ENCODE measurements at places on chromosomes 1 and 21.

DNA sequence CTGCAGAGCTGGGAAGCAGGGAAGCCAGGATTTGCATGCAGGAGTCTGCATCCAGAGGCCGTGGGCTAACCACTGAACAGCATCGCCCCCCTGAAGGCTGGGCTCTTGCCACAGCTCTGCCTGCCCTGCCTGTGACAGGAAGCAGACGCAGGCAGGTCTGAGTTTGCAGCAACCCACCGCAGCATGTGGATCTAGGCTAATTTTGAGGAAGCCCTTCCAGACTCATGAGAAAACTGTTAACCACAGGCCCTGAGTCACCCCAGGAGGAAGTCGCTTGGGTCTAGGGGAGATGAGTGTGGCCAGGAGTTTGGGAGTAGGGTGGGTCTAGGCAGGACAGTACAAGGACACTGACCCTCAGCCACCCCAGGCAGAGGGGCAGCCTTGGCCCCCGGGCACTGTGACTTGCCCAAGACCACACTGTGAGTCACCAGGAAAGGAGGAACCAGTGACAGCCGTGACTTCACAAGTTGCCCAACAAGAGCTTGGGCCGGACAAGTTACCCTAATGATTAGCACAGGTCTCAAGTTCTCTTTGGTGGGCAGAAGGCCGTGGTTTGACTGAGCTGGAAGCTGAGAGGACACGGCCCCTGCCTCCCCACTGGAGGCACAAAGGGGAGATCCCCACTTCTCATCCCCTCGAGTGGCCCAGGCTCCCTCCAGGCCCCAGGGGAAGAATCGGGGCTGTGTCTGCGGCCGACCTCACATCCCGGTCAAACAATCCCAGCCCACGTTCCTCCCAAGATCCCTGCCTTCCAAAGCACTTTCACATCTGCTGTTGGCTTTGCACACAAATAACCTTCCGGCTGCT is 826 bp downstream of the LAPTM5 start:
- peak; percentile 75 for DNase-seq

DNA sequence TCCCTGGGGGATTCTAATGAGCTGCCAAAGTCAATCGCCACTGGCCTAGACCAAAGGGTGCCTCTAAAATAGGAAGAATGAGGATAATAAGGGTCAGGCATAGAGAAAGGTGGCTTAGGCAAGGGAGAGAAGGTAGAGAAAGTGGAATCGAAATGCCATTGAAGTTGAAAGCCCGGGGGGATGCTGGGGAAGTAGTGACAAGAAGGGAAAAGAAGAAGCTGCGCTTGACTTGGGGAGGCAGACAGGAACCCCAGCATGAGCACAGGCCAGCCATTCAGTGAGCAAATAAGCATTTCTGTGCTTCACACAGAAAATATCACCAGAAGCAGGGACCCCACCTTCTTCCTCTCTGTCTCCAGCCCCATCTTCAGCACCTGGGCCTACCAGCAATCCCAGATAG is 1.5 kb downstream of the CD2 start:
- DNase-seq: no peak

GRCh38 chr1:202090994-202091393 is 31.7 kb upstream of the GPR37L1 start:
- no peak for DNase-seq

DNA sequence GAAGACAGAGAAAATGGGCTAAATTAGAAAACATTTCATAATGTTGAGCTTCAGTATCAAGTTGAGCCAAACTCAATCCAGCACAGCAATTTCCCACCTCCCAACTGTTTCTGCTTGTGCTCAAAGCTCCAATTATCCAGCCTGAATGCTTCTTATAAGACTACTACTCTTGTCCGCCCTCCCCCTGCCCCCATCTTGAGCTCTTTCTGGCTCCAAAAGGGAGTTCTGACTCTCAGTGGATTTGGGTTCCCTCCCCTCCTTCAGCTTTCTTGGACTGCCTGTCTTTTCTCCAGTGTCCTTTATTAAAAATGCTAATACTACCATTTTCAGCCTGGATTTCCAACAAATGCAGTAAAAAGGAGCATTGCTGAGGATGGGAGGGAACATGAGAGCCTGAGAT is 174.8 kb downstream of the ASTN1 start:
- DNase-seq: no peak

- DNase-seq: peak; percentile 5
Measured at GRCh38 chr1:222048094-222048595, 306.3 kb upstream of the DUSP10 start.

- no peak for DNase-seq
Measured at GRCh38 chr1:9361630-9362260, 69.1 kb downstream of the SPSB1 start.

- no peak for DNase-seq
Measured at GRCh38 chr1:152160576-152160975, 1.5 kb upstream of the RPTN start.

DNA sequence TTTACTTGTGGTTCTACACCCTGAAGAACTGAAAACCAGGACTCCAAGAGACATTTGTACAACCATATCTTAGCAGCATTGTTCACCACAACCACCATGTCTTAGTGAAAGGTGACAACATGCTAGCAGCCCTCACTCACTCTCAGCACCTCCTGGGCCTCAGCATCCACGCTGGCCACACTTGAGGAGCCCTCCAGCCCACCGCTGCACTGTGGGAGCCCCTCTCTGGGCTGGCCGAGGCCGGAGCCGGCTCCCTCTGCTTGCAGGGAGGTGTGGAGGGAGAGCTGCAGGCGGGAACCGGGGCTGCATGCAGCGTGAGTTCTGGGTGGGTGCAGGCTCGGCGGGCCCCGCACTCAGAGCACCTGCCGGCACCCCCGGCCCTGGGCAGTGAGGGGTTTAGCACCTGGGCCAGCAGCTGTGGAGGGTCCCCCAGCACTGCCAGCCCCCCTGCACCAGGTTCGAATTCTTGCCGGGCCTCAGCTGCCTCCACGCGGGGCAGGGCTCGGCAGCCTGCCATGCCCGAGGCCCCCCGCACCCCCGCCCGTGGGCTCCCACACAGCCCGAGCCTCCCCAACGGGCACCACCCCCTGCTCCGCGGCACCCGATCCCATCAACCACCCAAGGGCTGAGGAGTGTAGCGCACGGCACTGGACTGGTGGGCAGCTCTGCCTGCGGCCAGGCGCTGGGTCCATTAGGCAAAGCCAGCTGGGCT is 9.2 kb downstream of the C1orf159 start:
- no peak for DNase-seq

DNA sequence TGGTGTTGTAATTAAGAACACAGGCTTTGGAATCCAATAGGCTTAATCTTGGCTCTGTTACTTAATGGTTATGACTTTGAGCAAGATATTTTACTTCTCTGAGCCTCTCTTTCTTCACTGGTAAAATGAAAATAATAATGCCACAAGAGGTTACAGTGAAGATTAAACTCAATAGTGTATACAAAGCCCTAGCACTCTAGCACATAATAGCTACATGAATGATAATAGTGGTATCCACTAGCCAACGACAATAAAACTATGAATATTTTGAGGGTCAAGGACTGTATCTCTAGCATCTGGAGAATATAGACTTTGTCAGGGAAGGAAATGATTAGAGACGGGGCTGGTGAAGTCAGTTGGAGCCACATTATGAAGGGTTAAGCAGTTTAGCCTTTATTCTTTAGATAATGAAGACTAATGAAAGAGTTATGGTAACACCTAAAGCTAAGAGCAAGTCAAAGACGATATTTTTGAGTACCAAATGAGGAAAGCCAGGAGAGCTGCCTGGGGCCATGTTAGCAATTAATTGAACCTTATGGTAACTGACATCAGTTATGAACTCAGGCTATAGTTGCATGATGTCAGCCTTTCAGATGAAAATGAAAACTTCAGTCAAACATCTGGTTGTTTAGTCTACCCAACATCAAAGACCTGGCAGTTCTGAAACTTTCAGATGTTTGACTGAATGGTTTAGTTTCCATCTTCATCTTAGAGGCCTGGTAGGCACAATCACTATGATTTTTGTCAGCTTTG is 32.8 kb upstream of the RNF11 start:
- no peak for DNase-seq

DNA sequence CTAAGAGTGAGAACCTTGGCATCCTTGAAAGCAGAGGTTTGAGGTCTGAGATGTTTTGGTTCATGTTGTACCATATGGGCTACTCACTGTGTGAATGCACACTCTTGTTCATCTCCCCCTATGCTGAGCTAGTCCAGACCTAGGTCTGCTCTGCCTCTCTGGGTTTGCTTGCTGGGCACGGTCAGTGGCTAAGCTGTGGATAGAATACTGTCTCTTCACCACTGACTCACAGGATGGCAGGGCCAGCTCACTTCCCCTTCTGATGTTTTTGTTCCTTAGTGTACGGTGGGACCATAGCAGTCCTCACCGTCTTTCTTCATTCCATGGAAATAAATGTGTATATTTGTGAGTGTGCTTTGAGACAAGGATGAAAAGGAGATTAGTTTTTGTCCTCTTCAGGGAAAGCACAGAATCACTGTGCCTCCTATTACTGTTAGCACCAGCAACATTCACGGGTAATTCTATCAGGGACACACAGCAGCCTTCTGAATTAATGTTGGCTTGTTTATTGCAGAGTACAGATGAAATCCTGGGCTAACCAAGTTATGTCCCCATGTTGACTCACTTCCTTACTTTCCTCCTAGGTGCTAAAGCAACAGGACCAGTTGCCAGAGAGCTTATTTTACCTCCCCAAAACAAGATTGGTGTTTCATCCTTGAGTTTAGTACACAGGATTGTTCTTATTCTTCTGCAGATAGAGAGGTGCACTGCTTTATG is 56.9 kb upstream of the IVNS1ABP start:
- no peak for DNase-seq

DNA sequence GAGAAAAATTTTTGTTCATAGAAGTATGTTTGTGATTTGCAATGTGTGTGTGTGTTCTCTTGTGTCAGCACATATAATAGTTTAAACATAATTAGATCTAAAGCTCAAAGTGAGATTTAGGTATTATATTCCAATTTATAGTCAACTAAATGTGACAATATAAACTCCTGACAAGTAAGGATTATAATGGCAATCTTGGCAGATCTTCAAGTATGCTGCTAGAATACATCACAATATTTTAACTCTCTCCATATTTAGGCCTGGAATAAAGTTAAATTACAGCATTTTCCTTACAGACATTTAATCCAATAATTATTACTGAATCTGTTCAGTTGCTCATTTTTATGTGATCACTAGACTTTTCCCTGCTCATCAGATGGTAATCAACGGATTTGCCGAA is 65.8 kb downstream of the LYPLAL1 start:
- DNase-seq: no peak

GRCh38 chr1:48099072-48099773 is 102.0 kb upstream of the TRABD2B start:
- DNase-seq: no peak

DNA sequence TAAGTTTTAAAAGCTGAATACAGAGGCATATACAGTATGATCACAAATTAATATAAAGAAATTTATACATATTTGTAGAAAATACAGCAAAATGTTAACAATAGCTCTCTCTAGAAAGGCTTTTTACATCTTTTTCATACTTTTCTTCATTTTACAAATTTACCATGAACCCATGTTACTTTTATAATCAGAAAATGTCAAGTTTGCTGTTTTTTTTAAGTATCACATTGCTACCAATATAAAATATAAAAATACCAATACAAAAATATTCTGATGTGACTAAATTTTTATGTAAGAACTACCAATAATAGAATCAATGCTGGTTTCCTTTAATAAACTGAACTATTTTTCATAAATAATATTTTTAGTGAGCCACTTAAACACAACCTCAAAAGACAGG is 84.4 kb upstream of the TTC39A start:
- no peak for DNase-seq

- DNase-seq: no peak
Measured at GRCh38 chr1:110587906-110588305, 18.3 kb downstream of the KCNA2 start.

DNA sequence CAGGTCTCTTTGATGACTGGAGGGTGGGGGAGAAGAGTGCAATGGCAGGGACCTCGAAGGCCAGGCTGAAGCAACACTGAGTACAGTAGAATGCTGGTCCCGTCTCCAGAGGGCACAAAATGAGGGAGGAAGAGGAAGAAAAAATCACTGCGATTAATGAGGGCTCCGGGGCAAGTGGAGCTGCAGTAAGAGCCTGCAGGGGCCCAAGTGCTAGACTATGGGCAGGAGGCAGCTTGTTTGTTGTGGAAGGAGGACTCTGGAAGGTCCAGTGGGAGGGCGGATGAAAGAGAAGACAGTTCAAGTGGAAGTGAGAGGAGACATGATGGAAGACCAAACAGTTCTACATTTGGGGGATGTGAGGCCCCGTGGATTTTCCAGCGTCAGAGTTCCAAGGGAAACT is 17.4 kb downstream of the TMCC2 start:
- no peak for DNase-seq

DNA sequence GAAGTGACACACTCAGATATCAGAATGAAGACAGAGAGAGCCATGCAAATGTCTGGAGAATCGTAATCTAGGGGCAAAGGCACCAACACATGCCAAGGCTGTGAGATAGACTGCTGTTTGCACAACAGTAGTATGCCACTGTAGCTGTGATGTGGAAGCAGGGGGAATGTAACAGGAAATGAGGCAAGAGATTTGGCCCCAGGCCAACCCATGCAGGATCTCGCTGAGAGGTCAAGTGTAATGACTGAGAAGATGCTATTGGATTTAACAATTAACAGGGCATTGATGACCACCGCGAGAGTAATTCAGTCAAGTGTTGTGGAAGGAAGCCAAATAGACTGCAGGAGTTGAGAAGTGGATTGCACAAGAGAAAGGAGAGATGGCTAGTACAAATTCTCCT is 107.3 kb upstream of the ST6GALNAC5 start:
- no peak for DNase-seq

DNA sequence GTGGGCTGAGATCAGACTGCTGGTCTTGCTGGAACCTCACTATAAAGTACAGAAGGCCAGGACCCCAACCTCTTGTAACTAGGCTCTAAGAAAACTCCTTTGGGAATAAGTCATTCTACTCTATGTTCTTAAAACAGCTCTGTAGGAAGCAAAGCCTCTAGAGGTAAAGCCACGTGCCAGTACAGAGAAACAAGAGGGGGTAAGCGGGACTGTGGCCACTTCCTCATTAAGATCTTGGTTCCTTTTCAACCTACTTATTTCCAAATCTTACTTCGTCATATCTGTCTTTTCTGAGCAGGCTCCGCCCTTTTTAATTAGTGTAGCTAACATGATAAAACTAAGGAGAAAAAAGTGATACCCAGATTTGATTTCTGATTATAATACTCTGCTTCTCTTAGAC is 3.8 kb downstream of the NCSTN start:
- DNase-seq: no peak

- DNase-seq: no peak
Measured at GRCh38 chr1:218368686-218369085, 23.6 kb downstream of the TGFB2 start.
